ENCODE measurements at places on chromosomes 7 and 10.
A peak's percentile ranks its signal among the peaks of the same experiment; 100 is the strongest.

GRCh38 chr10:22742678-22743077 is 28.3 kb upstream of the PIP4K2A start:
- DNase-seq: no peak

GRCh38 chr10:117936141-117936540 is 110.6 kb downstream of the RAB11FIP2 start:
- DNase-seq: no peak

GRCh38 chr7:148699024-148699781 is 500 bp downstream of the CUL1 start:
- DNase-seq: peak; percentile 79

DNA sequence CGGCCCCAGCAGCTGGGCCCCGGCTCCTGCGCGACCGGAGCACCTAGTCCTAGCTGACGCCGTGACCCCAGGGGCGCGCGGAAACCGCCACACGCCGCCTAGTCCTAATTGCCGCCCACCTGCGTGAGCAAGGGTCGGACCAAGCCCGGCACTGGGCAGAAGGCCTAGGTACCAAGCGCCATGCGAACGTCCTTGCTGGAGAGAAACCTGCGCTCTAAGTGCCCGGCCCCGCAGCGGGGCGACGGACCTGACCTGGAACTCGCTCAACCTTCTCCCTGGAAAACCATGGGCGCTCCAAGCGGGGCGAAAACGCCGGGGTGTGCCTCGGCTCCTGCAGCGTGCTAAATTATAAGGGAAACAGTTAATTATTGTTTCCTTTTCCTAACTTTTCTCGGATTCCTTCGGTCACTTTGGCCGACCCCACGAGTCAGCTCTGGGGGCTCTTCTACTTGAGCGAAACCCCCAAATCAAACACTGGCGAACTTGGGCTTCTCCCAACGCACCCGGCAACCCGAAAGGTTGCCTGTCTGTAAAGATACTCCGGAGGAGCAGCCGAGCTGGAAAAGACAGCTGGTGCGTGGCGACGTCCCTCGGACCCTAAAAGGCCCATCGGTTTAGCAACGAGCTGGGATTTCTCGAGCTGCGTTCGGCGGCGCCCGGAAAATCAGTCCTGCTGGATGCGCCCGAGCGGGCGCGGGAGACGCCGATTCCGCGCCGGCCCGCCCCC is 5.3 kb upstream of the EBF3 start:
- DNase-seq: no peak

- DNase-seq: no peak
Observed at GRCh38 chr10:85147346-85148250, 819.2 kb downstream of the CCSER2 start.

GRCh38 chr7:100577507-100577906 is 3.8 kb upstream of the SAP25 start:
- DNase-seq: no peak

GRCh38 chr10:78414380-78414779 is 380.7 kb downstream of the RPS24 start:
- DNase-seq: no peak

DNA sequence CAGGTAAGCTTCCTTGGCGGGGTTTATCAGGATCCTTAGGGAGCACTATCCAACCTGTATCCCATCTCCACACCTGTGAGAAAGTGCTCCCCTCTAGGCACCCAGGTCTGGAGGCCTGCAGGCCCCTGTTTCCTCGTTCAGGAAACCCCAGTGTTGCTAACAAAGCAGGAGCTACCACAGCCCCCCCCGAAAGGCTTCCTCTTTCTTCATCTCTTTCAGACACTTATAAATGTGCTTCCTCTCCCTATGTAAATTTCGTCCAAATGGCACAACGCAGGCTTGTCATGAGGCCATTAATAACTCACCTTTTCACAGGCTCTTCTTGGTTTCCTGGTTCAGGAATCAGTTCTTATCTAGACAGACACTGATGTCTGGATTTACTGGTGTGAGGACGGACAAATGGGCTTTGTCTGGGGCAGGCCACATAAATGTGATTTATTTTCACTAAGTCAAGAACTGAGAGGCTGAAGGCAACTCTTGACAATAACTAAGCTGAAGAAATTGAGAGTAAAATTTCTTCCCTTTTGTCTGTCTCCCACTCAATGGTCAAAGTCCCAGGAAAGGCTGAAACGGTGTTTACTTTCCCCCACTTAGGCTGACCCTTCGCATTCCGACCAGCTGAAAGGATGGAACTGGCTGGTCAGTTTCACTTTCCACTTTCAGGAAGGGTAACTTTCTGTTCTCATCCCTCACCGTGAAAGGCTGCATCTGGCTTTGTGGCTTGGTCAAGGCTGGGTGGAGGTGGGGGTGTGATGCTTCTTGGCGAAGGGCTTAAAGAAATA is 46.8 kb downstream of the PIK3AP1 start:
- DNase-seq: no peak

DNA sequence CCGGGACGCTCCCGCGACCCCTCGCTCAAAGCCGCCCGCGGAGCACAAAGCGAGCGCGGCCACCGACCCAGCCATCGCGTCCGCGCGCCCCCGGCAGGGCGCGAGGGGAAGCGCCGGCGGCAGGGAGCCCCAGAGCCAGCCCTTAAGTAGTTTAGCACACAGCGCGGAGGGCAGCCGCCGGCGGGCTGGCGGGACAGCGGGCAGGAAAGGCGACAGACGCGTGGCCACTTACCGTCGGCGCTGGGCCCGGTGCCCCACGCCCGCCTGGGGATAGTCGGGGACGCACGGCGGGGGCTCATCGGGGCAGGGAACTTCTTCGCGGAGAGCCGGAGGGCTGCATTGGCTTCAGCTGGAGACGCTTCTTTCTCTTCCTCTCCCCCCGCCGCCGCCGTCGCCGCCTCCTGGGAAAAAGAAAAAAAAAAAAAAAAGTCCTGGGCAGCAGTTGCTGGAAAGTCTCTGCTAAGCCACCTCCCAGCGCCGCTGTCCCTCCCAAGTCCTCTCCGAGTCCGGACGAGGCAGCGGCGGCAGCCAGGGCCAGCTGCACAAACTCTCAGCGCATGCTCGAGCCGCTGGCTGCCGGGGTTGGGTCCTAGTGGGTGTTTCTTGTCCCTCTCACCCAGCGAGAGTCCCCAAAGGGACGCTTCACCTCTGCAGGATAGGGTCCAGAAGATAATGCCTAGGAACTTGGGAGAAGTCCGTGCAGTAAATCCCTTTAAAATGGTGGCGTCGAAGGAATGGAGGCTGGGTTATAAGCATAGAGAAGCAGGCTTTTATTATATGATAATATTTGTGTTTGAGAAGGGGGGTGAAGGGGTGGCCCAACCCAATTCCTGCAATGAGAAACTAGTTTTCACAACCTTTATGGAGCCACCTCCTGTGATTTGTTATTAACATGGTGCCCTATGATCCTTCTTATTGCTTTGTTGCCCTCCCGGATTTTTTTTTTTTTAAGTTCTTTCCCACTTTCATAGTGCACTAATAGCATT is at the start of gene TSPAN12:
Gene TSPAN12 (minus strand): TSS at position 557 of the 986 bp plus-strand sequence. CDS start 1,381 bp downstream, outside the sequence.
- peak; percentile 63 for DNase-seq

- no peak for DNase-seq
Observed at GRCh38 chr7:148480479-148481146, 110.0 kb upstream of the C7orf33 start.

GRCh38 chr7:50304911-50305582 is 531 bp downstream of the IKZF1 start:
- DNase-seq: peak; percentile 79

DNA sequence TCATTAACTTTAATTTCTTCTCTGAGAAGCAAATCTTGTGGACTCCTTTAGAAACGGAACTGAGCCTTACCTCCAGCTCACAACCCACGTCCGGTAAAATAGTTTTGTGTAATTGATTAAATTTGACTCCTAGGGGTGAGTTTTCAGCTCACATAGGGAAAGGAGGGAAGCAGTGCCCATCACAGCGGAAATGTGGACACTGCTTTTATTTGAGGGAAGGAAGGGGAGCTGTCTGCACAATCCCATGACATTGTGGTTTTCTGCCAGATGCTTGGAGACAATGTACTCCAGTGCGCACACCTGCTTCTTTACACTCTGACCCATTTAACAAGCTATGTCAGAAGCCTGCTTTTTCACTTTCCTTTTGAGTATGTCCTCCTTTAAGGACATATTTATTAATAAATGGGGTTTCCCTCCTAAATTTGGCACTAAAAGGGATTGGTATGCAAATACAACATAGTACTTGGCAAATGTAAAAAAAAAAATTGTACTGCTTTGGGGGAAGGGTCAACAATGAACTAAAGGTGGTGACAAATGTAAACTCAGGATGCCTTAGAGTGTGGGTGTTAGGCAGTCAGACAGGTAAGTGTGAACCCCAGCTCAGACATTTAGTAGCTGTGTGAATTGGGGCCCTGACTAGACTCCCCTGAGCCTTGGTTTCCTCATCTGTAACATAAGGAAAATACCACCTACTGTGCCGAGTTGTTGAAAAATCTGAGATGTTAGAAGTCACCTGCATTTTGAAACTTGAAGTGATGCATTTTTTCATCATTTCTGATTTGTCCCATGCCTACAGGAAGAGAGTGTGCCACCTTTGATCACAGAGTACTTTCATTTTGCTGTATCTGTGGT is 90.2 kb upstream of the KLF6 start:
- DNase-seq: no peak

DNA sequence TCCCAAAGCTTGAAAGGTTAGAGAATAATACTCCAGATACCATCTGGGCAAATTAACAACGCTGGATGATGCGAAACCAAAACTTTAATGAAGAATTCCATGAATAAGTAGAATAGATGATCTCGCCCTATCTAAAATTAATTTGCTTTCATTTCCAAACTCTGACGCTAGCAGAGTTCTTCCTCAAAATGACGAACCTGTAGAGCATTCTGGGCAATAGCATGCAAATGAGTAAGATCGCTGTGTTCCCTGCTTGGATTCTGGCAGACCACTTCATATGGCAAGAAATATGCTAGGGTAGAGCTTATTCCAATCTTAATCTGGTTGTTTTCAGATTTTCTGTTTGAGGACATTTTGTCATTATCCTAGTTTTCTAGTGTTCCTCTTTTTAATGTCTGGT is 36.1 kb upstream of the SMNDC1 start:
- no peak for DNase-seq

GRCh38 chr7:139321071-139321745 is 19.9 kb upstream of the FMC1 start:
- DNase-seq: peak; percentile 25

GRCh38 chr10:123559823-123560092 is 106.4 kb upstream of the GPR26 start:
- no peak for DNase-seq

All from erythroblast (primary cell).